ENCODE measurements at places on chromosomes 11 and 22.

DNA sequence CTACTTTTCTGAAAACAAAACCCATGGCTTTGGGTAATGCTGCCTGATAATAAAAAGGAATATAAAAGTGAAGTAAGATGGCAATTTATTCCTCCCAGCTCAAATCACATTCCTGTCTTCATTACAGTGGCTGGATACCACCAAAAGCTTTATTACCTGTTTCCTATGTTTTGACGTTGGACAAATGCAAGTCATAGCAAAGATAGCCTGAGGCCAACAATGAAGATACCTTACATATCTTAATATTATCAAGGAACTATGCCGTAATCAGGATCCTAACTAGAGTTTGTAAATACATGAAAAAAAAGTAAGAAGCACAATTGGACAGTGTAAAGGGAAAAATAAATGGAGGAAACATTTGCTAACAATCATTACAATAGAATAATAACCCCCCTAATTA lies 202.4 kb downstream of the SOX6 start:
- DNase-seq: no peak

- no peak for DNase-seq
These were observed 734 bp downstream of the SNU13 start for GRCh38 chr22:41687901-41688364.

DNA sequence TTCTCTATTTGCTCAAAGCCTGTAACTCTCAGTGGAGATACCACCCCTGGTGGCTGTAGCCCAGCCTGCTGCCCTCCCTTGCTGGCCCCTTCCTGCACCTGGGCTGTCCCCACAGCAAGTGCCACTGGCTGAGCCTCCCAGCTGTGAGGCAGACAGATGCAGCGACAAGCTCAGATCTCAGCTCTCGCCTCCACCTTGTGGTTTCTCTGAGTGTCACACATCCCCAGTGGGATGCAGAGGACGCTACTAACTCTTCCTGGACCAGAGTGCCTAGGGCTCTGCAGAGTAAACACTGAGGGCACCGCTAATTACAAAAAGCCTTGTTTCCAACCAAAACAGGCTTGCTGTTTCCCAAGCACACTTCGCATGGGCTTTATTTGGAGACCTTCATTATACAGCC lies 8.9 kb downstream of the YPEL1 start:
- DNase-seq: peak; percentile 21

DNA sequence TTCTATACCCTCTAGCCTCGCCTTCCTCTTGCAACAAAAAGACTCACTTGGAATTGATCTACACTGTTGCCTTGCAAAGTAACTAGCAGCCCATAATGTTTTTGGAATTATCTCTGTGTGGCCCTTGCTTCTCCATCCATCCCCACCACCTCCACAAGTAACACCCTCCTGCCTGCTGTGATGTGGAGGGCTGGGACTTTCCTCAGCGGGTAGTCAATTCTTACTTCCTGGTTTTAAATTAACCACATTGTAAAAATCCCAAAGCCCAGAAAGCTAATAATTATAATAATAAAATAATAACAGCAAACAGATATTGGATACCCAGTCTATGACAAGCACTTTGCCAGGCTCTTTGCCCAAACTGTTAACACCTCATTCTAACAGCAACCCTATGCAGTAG lies 40.8 kb upstream of the GALNT18 start:
- DNase-seq: no peak

- DNase-seq: no peak
These were observed 32.2 kb upstream of the AQP11 start for GRCh38 chr11:77557553-77557952.

- DNase-seq: no peak
These were observed 304.1 kb downstream of the GUCY1A2 start for GRCh38 chr11:106714199-106714598.

All from stimulated activated CD8-positive, alpha-beta memory T cell treated with anti-CD3 and anti-CD28 coated beads, Interleukin-2, amount 100 ng/mL, for 48 hours (primary cell).